ENCODE measurements at places on chromosomes 12 and 14. TPM values are rescaled to one million over a fixed set of nuclear protein-coding genes. Genes with fewer than 3 reads are reported as not detected.

GRCh38 chr12:121831571-121832245 is 27.0 kb downstream of the HPD start:
- H3K4me3 ChIP-seq, result no peak overlapping the region
- DNase-seq, result no peak
- peaks cover 9% of the 10 kb centered on the region for H3K36me3 ChIP-seq
- H3K27ac ChIP-seq, result no peak overlapping the region

GRCh38 chr12:42612231-42612613 is 22.7 kb upstream of the PRICKLE1 start:
- H3K36me3 ChIP-seq, result no peaks in the 10 kb centered on the region
- no peak overlapping the region for H3K4me3 ChIP-seq
- H3K4me1 ChIP-seq, result no peaks in the 10 kb centered on the region
- no peak for DNase-seq

- H3K27me3 ChIP-seq, result no peaks in the 10 kb centered on the region
- no peak overlapping the region for H3K27ac ChIP-seq
- no peak overlapping the region for H3K4me3 ChIP-seq
- H3K4me1 ChIP-seq, result no peaks in the 10 kb centered on the region
- DNase-seq, result no peak
- no peaks in the 10 kb centered on the region for H3K36me3 ChIP-seq
Observed at GRCh38 chr14:84963518-84963917, 566.4 kb upstream of the FLRT2 start.

DNA sequence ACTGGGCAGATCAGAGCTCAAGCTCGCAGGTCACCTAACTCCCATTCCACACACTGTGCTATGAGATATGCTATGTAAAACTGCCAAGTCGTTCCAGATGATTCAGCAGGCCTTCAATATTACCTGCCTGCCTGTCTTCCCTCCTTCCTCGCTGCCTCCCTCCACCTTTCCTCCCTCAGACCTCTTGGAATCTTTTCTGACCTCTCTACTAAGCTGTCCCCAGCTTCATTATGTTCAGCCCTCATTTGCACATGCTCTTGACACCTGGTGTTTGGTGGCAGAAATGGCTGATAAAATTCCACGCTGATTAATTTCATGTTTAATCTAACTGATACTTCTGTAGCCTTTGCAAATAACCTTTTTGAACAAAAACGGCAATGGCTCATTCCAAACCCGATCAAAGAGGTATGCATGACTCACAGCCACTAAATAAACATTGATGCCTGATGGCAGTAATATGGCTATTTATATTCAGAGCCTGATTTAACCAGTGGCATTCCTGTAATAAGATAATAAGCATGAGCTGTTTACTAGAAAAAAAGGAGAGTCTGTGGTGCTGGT is 130.8 kb upstream of the EGLN3 start:
- H3K27ac ChIP-seq, result no peak overlapping the region
- no peak overlapping the region for H3K4me3 ChIP-seq
- H3K27me3 ChIP-seq, result no peaks in the 10 kb centered on the region
- DNase-seq, result no peak

- no peak overlapping the region for H3K27ac ChIP-seq
- no peak for DNase-seq
- no peak overlapping the region for H3K4me3 ChIP-seq
- H3K27me3 ChIP-seq, result no peaks in the 10 kb centered on the region
- H3K36me3 ChIP-seq, result no peaks in the 10 kb centered on the region
Observed at GRCh38 chr12:12620730-12621315, 9.1 kb downstream of the CREBL2 start.

GRCh38 chr14:67166450-67166853 is 22.8 kb upstream of the GARIN2 start:
- H3K36me3 ChIP-seq, result no peaks in the 10 kb centered on the region
- peak; percentile 13 for DNase-seq
- no peak overlapping the region for H3K4me3 ChIP-seq
- no peaks in the 10 kb centered on the region for H3K4me1 ChIP-seq
- no peak overlapping the region for H3K27ac ChIP-seq

AICDA gene
- total RNA-seq, result not detected

EFS gene
- total RNA-seq, result 26.5 TPM
